Stimulated activated CD4-positive, alpha-beta T cell treated with anti-CD3 and anti-CD28 coated beads, Interleukin-4, amount 100 ng/mL, for 4 hours (primary cell): ENCODE measurements at places on chromosomes 11 and 22.

- DNase-seq: no peak
Measured at GRCh38 chr22:19636696-19637407, 77.5 kb upstream of the SEPTIN5 start.

DNA sequence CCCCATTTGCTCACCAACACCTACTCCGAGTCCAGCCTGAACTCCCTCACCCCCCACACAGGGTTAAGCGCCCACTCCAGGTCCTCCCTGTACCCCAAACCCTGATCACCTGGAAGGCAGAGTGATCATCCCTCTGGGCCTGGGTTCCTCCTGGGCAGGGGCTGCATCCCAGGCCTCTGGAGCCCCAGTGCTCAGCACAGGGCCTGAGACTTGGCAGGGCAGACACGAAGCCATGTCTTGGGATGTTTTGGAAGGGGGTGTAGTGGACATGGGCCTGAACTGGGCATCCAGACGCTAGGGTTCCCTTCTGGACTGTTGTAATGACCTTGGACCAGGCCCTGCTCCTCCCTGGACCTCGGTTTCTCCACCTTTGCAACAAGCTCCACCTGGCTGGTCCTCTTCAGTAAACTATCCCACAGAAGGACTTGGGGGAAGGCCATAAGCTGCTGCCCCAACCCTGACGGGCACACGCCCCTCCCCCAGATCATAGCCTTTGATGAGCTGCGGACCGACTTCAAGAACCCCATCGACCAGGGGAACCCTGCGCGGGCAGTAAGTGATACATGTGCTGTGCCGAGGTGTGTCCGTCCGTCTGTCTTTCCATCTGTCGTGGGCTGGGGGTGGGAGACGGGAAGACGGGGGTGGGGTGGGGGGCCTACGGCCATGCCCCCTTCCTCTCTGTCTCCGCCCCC lies 3.9 kb downstream of the CNIH2 start:
- DNase-seq: no peak

DNA sequence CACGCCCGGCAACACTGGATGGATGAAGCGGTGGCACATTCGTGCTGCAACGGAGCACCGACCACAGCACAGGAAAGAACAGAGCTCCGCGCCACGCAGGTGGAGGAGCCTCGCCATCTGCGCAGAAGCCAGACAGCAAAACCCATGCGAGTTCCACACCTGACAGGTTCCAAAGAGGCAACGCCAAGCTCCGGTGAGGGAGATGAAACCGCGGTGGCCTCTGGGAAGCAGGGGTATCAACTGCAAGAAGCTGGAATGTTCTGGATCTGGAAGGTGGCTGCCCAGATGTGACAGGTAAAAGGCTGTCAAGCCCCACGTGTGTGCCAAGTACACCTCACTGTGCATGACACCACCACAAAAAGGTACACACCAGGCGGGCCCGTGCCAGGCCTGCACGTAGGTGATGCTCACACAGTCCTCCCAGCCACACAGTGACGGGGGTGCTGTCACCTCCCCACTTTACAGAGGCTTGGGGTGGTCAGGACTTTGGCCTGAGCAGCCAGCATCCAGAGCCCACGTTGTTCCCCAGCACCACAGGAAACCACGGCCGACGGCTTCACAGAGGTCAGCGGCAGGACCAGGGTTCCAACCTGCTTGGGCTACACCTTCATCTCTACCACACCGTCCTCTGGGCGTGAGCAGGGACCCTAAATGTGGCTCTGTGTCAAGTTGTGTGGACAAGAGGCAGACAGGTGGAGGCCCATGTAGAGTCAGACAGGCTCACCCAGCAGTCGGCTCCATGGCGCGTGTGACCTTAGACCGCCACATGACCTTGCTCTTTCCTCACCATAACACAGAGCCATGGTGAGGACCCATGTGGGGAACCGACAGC lies 19.7 kb upstream of the EFCAB6 start:
- DNase-seq: no peak

GRCh38 chr11:44028401-44028800 lies 19.4 kb upstream of the ACCSL start:
- no peak for DNase-seq

- peak; percentile 73 for DNase-seq
Measured at GRCh38 chr11:35045236-35045820, 93.6 kb upstream of the CD44 start.

GRCh38 chr11:9385327-9385899 lies 961 bp downstream of the IPO7 start:
- DNase-seq: no peak

- no peak for DNase-seq
Measured at GRCh38 chr22:45544588-45545170, 42.0 kb downstream of the FBLN1 start.

DNA sequence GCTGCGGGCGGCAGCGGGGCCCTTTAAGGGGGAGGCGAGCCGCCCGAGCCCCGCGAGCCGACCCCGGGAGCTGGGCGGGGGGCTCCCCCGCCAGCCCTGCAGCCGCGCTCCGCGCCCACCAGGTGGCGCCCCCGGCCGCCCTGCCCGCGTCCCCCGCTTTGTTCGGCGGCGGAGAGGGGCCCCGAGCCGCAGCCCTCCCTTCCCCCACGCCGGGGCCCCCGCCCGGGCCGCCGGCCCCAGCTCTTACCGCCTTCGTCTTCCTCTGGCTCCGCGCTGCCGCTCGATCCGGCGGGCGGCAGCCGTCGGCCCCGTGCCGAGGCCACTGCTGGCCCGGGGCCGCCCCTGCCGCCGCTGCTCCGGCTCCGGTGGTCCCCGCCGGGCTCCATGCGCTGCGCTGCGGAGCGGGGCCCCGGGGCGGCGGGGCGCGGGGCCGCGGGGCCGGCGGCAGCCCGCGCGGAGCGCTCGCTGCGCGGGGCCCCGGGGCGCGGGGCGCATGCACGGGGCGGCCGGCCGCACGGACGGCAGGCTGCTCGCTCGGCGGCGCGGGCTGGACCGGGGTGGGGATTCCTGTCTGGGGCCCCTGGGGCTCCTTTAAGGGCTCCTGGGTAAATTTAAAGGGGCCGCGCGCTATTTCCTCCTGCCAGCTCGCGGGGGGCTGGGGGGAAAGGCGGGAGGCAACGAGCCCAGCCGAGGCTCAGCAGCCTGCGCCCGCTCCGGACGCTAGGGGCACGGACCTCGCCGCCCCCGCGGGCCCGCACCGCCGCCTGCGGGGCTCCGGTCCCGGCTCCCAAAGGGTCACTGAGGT lies at the start of gene ZFTA:
Gene ZFTA (minus strand): TSS at position 539 of the 805 bp plus-strand sequence. CDS start 153 bp downstream, at position 386.
- DNase-seq: peak; percentile 62

DNA sequence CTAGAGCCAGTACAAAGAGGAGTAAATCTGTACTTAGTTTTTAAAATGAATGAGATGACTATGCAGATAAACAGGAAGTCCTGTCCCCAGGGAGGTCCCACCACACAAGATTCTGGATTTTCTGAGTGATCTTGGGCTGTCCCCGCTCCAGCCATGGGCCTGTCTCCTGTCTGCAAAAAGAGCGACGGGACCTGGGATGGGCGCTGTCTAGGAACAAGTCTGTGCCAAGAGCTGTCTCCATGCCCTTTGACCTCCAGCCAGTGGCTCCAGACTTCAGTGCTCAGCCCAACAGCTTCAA lies 6.0 kb downstream of the CSNK1E start:
- DNase-seq: no peak

DNA sequence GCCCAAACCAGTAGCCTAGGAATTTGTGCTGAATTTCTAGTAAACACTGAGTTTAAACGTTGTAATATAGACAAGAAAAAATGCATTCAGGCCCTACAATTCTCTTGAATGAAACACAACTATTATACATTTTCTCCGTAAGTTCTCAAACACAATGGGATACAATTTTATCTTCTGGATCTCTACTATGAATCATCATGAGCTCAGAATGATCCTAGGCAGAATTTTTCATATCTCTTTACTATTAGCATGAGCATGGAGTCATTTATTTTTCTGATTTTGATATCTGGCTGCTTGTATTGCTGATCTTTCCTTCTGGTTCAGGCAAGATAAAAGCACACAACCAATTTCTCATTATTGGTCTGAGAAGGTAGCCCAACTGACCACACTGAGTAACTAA lies 1123.4 kb upstream of the RAG2 start:
- no peak for DNase-seq

GRCh38 chr11:45361551-45361950 lies 75.4 kb upstream of the SYT13 start:
- DNase-seq: no peak

DNA sequence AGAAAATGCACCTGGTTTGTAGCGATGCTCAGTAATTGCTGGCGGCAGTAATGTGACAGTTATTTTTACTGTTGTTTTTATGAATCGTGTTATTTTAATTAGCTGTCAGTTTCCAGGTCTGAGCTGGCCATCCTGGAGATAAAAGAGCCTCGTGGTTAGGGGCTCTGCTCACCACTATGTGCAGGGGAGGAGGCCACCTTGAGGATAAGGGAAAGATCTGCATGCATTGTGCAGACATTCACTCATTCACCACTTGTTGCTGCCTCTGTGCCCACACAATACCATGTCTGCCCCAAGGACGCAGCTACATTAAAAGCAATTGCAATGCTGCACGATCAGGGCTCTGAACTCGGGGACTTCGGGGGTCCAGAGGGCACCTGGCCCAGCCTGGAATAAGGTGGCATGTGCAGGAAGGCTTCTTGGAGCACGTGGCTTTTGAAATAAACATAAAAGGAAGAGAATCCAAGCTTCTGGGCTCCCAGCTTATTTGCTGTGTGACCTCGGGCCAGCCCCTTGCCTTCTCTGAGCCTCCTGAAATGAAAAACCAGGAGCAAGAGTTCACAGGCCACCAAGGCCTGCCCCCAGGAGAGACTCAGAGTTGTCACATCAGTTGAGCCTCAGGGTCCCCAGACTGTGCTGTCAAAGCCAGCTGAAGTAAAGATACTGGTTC lies 44.7 kb upstream of the SHISAL1 start:
- DNase-seq: no peak

DNA sequence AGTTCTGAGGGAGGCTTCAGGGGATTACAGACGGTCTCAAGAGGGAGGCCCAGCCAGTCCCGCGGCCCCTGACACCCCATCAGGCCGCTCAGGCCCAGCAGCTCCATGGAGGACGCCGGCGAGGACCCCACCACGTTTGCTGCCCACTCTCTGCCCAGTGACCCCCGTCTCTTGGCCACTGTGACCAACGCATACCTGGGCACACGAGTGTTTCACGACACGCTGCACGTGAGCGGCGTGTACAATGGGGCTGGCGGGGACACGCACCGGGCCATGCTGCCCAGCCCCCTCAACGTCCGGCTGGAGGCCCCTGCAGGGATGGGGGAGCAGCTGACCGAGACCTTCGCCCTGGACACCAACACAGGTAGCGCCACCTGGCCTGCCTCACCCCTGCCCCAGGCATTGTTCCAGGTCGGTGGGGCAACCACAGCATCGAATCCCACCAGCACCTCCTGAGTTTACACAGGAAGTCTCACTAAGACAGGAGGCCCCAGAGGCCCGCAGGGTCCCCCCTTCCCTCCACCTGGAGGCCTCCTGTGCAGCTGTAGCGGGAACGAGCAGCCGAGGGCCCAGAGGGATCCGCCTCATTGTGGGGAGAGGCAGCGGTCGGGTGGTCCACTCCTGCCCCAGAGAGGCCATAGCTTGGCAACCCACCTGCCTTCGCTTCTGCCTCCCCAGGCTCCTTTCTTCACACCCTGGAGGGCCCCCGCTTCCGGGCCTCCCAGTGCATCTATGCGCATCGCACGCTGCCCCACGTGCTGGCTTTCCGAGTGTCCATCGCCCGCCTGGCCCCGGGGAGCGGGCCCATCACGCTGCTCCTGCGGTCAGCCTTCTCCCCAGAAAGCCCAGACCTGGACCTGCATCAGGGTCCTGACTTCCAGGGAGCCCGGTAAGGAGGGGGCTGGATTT lies 1.0 kb downstream of the PGGHG start:
- peak; percentile 19 for DNase-seq

GRCh38 chr11:515131-515530 lies 8.1 kb upstream of the RNH1 start:
- DNase-seq: no peak

DNA sequence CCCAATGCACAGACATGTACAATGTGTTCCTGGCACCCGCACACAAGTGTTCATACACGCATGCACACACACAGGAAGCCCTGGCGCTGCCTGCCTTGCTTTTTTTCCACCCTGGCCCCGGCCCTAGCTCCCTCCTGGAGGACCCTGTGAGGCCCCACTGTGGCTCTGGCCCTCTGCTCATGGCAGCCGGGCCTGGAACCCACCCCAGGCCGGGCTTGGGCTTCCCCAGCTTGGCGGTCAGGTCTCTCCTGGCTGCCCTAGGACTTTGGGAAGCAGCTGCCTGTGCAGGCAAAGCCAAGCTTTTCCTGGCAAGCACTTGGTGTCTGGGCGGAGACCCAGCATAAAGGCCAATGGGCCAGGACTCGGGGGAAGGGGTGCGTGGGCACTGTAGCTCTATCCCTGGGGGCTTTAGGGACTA lies 30.5 kb downstream of the CD82 start:
- DNase-seq: no peak

GRCh38 chr11:121421149-121421901 lies 30.8 kb upstream of the SORL1 start:
- DNase-seq: no peak

DNA sequence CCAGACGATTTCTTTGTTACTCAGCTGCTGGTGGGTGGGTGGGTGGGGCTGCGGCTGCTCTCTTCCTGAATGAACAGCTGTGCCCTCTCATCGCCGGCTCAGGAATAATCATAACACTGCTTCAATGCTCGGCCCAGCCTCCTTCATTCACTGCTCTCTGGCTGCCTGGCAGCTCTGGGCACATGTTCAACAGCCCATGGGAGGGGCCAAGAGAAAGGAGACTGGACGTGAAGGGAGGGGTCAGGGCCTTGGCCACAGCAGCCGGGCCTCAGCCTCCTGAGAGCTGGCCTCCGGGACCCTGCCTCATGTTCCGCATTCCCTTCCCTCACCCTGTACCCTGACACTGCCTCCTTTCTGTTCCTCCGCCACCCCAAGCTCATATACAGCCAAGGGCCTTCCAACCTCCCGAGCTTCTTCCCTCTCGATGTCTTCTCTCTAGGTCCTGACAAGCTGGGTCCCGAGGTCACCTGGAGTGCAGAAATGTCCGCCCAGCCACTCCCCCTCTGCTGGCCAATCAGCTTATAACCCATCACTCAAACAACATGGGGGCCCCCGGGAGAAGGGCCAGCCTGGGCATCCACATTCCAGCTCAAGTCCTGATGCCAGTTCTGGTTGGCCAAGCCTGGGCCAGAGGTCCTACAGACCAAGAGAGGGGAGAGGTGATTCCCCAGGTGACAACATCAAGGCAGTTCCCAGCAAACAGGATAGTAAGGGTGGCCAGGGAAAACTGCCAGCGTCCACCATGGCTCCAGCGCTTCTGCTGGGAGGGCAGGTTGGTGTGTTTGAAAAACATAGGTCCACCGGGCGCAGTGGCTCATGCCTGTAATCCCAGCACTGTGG lies 3.2 kb upstream of the CSDC2 start:
- no peak for DNase-seq

GRCh38 chr11:3833449-3833848 lies 7.3 kb downstream of the RHOG start:
- no peak for DNase-seq

- no peak for DNase-seq
Measured at GRCh38 chr11:68460741-68461574, at the start of gene PPP6R3. PPP6R3 (plus strand) TSS chr11:68460752; CDS start chr11:68537665, 76,913 bp downstream.
